ENCODE measurements at places on chromosomes 5 and 9.

DNA sequence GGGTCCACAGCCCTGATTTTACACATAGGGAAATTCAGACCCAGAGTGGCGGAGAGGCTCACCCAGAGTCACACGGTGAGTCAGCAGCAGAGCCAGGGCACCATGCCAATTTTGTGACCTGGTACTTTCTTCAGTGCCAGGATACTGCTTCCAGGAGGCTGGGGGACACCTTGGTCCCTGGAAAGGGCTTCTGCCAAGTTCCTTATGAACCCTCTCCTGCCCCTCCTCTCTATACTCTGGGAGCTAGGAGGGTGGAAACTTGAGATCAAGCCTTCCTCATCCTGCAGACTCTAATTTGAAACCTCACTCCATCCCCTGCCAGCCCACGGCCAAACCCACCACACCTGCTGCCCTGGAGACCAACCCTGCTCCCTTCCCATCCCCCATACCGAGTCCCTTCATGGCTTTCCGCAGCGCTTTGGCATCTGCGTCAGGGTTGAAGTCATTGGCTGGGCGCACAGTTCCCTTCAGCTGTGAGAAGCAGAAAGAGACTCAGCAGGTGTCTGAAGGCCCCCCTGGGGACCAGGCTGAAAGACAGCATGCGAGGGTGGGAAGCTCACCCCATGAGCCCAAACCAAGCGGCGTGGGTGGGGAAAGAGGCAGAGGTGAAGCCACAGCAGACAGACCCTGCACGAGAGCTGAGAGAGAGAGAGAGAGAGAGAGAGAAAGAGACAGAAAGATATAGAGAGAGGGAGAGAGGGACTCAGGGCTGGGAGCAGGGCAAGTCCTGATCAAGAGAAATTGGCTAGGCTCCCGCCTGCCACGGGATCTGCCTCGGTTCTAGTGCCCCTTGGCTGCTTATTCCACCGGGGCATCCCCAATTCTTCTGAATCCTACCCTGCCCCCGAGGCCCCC, 33.5 kb downstream of the ANXA6 start:
- DNase-seq: peak; percentile 41

- DNase-seq: no peak
Observed at GRCh38 chr9:70566066-70566465, 151.6 kb upstream of the KLF9 start.

DNA sequence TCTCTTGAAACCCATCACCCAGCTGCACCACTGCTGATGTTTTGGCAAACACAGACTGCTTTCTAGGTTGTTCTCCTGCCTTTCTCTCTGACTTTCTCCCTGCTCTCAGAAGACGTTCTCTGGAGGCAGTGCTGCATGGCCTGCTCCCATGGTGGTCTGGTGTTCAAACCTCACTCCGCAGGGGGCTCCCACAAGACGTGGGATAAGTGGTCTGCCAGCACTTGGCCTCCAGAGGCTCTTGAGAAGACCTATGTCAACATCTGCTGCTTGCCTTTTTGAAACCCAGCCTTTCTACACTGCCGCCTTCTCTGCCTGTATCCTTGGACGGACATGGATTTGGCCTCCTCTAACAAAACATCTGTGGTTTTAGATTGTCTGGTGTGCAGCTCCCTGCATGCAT, 16.6 kb downstream of the USP20 start:
- no peak for DNase-seq

GRCh38 chr9:134710901-134711300, 69.3 kb downstream of the COL5A1 start:
- DNase-seq: no peak

GRCh38 chr9:27278374-27278773, 18.6 kb downstream of the EQTN start:
- DNase-seq: peak; percentile 15

- peak; percentile 87 for DNase-seq
Observed at GRCh38 chr9:38689678-38690077, 30.3 kb downstream of the FAM240B start.

GRCh38 chr5:71816307-71816706, 97.2 kb downstream of the CARTPT start:
- DNase-seq: no peak

- DNase-seq: no peak
Observed at GRCh38 chr9:93843396-93843795, 111.8 kb downstream of the BARX1 start.

DNA sequence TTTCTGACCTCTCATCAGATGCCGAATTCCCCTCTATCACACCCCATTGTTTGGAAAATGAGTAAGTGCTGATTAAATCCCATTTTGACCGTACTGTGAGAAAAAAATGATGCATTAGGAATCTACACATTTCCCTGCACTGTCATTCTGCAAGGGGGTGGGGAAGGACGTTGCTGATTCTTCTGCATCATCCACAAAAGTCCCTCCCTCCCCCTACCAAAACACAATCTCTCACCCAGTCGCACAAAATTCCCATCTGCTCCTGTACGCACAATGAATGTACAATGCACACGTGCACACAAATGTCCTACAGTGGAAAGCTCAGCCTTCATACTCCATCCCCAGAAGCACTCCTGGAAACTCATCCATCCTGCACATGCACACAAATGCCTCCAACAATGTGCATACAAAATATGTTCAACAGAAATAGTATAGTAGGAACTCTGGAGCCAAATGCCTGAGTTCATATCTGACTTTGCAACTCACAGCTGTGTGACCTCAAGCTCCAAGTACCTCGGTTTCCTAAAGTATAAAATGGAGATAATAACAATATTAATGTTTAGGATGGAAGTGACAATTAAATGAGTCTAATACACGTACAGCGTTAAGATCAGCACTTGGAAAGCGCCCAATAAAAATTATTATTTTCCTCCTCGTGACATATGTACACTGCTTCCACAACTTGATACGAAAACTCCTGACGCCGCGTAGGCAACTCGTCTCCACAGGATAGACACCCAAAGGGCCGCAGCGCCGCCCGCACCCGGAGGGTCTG, 809 bp downstream of the TNIP1 start:
- peak; percentile 82 for DNase-seq

DNA sequence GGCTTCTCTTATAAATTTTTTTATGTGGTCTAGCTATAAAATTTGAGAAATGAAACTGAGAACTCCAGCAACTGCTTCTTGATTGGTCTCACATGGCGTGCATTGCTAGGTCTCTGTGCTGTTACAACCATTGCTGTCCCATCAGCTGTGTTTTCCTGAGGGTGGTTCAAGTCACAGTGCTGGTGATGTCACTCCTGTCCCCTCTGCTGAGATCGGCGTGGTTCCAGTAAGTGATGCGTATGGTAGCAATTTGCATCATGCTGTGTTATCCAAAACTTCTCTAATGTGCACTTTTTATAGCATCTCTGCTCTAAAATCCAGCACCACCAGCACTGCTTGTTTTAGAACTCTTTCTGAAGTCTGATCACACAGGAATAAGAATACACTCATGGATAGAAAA, 112.6 kb upstream of the ZNF608 start:
- DNase-seq: no peak

DNA sequence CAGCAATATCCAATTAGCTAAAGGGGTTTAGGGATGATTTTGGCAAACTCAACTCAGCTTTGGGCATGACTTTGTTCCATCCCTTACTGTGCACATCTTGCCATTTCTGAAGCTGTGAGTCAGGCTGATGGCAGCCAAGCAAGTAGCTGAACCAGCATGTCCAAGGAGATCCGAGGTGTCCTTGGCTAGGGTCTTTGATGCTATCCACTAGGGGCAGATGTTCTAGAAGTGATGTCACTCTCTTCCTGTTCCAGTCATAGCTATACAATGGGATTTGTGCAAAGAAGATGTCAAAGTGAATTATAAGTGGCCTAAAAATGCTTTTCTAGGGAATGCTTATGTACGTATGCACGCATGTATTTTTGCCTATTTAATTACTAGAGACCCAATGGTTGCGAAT, 160.8 kb upstream of the PAPPA start:
- DNase-seq: peak; percentile 53

DNA sequence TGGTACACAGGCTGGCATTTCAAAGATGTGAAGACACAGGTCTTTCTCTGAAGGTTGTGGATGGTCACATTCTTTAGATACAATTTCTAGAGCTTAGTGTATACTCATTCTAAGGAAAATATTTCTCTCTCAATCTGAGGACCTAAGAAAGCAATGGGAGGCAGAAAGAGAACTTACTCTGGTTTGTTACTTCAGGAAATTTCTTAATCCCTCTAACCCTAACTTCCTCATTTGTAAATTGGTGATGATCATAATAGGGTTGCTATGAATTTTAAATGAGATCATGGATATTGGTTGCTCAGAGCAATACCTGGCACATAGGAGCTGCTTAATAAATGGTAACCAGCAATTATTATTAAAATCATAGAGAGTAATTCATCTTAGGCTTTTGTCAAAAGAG, 22.1 kb downstream of the FAM170A start:
- no peak for DNase-seq

GRCh38 chr5:77409870-77410621, 82.1 kb downstream of the WDR41 start:
- no peak for DNase-seq

- DNase-seq: peak; percentile 58
Observed at GRCh38 chr9:96495341-96495740, 45.4 kb downstream of the HABP4 start.

DNA sequence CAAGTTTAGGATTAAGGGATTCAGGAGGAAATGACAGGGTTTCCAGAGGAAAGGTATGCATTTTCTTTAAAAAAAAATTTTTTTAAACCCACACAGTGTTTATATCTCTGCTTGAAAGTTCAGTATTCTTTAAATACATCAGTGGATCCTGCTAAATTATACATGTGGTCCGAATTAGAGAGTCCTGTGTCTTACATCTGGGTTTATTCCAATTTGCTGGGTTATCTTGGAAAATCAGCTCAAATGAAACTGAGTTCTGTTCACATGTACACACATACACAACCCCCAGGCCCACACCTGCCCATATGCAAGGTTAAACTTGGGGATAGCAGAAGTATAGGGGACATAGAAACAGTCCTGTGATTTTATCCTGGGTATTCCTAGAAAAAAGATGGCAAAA, 493.7 kb downstream of the ZNF608 start:
- DNase-seq: no peak

GRCh38 chr5:142757564-142757963, 12.6 kb upstream of the ARHGAP26 start:
- no peak for DNase-seq

GRCh38 chr5:177176175-177176711, 42.7 kb downstream of the NSD1 start:
- DNase-seq: no peak

- no peak for DNase-seq
Observed at GRCh38 chr5:116544531-116545241, 29.9 kb downstream of the SEMA6A start.

DNA sequence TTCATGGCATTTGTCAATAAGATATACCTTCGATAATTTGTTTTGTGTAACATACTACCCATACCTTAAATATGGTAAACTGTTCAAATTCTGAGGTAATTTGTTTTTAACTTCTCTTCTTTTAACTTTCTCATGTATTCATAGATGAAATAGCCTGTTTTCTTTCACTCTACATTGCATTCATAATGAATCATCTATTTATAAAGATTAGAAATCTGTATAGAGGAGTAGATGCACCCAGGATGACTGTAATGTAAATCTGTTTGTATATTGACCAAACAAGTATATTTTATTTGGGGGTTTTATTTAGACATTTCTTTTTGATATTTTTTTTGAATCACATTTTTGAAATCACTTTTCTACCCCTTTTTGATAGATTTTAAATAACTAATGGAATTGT, 144.6 kb downstream of the CD180 start:
- DNase-seq: no peak

- DNase-seq: no peak
Observed at GRCh38 chr9:77785341-77785740, 137.2 kb upstream of the GNA14 start.

- no peak for DNase-seq
Observed at GRCh38 chr5:170154744-170155143, 49.0 kb downstream of the FOXI1 start.

GRCh38 chr5:33769196-33769595, 122.6 kb downstream of the ADAMTS12 start:
- DNase-seq: no peak

- DNase-seq: peak; percentile 43
Observed at GRCh38 chr5:68419637-68420452, 204.3 kb downstream of the PIK3R1 start.

GRCh38 chr5:169934990-169935389, 45.3 kb downstream of the INSYN2B start:
- DNase-seq: no peak

DNA sequence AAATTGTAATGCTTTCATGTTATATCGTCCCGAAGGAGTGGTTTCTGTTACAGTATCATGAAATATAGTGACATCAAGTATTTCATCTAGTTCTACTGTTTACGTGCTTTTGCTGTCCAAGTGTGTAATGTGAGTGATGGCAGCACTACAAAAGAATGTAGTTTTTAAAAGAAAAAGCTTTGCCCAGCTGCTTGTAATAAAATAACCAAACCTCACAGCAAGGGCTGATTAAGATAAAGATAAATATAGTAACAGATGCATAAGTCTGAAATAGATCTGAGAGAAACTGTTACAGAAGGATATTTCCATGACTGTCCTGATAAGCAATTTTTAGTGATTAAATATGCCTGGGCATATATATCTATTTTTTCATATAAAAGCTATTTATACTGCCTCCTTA, 106.4 kb downstream of the AUH start:
- peak; percentile 11 for DNase-seq

GRCh38 chr9:111572950-111573604, 26.4 kb downstream of the PTGR1 start:
- DNase-seq: peak; percentile 84

- no peak for DNase-seq
Observed at GRCh38 chr5:174775081-174775480, 50.7 kb downstream of the MSX2 start.

GRCh38 chr5:56858777-56859442, 43.6 kb downstream of the MAP3K1 start:
- no peak for DNase-seq

- no peak for DNase-seq
Observed at GRCh38 chr9:25129537-25129936, 548.7 kb downstream of the TUSC1 start.

DNA sequence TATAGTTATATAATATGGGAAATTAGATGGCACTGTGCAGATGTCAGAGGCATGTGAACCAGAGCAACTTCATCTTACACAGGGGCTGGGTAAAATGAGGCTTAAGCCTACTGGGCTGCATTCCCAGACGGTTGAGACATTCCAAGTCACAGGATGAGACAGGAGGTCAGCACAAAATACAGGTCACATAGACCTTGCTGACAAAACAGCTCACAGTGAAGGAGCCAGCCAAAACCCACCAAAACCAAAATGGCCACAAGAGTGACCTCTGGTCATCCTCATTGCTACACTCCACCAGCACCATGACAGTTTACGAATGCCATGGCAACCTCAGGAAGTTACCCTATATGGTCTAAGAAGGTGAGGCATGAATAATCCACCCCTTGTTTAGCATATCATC, 479.4 kb downstream of the TLR4 start:
- no peak for DNase-seq

- DNase-seq: no peak
Observed at GRCh38 chr9:124522121-124523098, 15.2 kb upstream of the NR5A1 start.

DNA sequence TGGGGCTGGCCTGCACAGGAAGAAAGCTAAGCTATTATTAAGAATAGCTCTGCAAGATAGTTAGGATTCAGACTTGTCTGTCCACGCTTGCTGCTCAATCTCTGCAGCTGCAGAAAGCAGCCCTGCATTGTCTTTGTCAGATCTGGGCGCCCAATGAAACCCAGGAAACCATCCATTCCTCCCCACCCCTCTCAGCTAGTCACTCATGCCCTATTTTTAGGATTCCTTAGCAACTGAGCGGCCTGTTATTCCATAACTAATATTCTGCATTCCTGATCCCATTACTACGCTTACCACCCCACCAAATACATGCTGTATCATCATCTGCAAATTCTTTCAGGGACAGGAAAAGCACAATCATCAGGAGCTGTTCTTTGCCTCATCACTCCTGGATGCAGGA, 52.9 kb upstream of the APC start:
- DNase-seq: peak; percentile 49

Data from fibroblast of pulmonary artery (primary cell).